ENCODE measurements at places on chromosomes 11 and 22.

DNA sequence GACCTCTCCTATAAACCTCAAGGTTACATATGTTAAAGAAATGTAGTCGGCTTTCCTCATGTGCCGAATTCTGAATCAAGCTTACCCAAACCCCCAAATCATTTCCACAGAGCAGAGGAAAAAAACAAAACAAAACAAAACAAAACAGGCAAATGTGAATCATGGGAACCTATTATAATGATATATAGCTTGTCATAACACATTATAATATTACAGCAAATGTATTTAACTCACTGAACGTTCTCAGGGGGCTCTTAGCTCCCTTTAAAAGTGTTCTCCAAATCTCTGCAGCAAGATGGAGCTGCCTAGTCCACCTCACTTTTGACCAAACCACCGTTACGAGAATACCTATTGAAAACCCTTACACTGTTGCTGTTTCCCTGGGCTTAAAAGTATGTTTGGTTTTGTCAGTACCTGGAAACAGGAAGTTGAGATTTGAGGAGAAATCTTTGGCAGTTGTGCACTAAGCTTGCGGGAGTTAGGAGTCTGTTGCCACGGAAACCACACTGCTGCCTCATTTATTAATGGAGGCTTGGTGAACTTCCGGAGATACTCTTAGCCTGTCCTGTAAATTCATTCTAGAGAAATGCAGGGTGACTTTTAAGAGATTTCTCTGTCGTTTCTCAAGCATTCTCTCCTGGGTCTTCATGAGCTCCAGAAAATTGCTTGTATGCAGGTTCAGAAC lies 167.0 kb upstream of the RASSF10 start:
- DNase-seq: peak; percentile 64

DNA sequence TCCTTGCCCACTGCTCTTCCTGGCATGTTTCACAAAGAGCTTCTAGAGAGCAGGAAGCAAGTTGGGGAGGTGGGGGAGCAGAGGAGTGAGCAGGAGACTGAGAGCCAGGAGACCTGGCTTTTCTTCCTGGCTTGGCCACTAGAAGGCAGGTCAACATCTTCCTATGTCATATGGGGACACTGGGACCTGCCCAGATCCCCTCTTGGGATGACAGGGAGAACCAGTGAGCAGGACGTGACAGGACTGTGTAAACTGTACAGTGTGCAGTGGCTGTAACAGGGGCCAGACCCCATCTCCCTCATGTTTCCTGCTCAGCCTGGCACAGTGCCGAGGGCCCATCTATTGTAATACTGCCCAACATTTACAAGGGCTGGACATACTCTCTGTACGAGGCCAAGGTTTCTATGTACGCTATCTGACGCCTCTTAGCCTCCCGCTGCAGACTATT lies 29.4 kb downstream of the GDPD5 start:
- DNase-seq: no peak

DNA sequence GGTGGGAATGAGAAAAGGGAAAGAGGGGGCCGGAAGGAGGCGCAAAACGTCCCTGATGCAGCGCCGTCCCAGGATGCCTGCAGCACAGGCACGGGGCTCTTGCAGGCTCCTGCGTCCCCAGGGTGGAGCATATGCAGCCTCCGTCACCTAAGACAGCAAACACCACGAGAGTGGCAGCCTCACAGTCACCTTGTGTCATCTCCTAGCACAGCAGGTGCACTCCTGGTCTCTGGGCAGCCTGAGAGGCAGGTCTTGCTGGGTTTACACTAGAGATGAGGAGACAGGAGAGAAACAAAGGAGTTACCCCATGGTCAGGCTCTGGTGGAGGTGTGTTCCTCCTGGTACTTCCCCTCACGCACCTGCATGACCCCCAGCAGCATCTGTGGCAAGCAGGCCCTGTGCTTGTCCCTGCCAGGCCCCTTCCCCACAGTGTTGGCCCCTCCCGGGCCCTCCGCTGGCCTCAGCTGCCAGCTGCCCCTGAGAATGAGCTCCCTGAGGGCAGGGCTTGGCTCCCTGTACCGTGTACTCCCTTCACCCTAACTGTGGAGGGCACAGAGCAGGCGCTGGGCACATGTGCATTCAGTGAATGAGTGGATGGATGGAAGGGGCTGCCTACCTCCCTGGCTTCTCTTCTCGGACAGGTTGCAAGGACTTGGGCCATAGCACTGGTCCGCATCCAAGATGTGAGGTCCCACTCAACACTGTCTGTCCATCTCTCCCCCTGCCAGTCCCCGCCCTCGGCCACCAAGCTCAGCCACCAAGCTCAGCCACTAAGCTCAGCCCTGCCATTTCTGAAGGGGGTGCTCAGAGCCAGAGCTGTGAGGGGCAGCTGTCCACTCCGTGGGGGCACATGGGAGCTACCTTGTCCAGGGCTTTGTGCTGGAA lies 988.6 kb downstream of the BRD1 start:
- no peak for DNase-seq

- DNase-seq: no peak
Observed at GRCh38 chr11:991711-992307, 44.7 kb downstream of the MUC6 start.

DNA sequence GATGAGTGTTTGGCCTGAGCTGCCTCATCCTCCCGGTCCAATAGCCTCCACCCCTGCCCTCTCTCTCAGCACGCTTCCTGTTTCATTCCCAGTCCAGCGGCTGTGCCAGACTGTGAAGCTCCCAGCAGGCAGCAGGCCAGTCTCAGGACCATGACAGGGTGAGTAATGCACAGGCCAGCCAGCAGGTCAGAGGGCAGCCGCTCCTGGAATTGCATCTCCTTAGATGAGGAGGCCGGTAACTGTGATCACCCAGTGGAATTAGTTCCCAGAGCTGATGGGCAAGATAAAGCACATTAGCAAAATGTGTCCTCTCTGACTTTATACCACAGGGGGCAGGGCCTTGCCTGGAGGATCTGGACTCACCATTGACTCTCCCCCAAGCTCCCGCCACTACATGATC lies 251.2 kb downstream of the ETS1 start:
- no peak for DNase-seq

DNA sequence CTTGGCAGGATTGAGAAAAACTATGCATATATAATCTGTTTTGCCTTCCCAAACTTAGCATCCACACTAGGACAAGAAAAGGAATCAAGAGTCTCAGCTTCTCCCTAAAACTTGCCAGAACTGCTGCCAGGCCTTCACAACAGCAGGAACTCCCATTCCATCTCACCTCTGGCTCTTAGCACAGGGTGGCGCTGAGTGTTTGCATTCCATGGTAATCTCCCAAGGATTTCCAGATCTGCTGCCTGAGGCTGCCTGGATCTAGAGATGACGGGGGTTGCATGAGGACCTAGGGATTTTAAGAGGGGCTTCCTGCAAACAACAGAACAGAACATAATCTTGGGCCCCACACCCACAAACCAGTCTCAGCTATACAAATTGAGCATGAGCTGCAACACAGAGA lies 87.1 kb upstream of the OPCML start:
- DNase-seq: no peak

- no peak for DNase-seq
Observed at GRCh38 chr11:64163951-64164350, 2.0 kb downstream of the MACROD1 start.

GRCh38 chr11:3623121-3623520 lies 18.7 kb downstream of the ART5 start:
- DNase-seq: no peak

- DNase-seq: no peak
Observed at GRCh38 chr22:28172892-28173670, 254.0 kb upstream of the PITPNB start.

- no peak for DNase-seq
Observed at GRCh38 chr22:42194104-42194851, 63.7 kb upstream of the CYP2D6 start.

DNA sequence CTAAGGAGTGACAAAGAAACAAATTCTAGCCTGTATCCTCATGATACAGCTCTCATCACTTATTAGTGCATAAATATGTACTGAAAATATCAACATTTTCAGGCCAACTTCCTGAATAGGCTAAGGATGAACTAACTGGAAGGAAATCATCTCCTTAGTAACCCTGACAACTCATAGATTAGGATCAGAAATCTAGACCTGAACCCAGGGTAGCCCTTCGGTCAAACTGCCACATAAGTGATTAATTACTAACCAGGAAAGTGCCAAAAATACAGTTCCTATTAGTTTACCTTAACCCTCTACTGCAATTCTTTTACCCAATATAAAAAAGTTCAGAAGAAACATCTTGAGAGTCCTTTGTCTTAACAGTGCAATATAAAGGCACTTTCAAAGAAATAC lies 40.0 kb downstream of the AMBRA1 start:
- no peak for DNase-seq

DNA sequence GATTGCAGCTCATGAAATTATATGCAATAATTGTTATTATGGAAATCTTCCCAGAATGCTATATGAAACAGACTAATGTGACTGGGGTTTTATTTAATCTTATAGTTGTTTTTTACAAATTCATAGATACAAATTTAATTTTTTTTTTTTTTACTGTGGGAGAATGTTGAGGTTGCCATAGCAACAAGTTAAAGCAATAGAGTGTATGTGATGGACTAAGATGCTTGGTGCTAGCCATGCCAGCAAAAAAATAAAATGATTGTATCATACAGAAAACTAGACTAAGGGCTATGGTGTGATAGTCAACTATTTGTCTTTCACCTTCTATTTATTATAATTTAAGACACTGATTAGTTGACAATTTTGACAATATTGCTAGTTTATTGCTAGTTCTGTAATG lies 163.2 kb upstream of the BLID start:
- DNase-seq: no peak

GRCh38 chr22:41838842-41839618 lies 6.1 kb downstream of the SREBF2 start:
- no peak for DNase-seq

GRCh38 chr11:96335388-96335787 lies 7.6 kb downstream of the MAML2 start:
- DNase-seq: no peak

DNA sequence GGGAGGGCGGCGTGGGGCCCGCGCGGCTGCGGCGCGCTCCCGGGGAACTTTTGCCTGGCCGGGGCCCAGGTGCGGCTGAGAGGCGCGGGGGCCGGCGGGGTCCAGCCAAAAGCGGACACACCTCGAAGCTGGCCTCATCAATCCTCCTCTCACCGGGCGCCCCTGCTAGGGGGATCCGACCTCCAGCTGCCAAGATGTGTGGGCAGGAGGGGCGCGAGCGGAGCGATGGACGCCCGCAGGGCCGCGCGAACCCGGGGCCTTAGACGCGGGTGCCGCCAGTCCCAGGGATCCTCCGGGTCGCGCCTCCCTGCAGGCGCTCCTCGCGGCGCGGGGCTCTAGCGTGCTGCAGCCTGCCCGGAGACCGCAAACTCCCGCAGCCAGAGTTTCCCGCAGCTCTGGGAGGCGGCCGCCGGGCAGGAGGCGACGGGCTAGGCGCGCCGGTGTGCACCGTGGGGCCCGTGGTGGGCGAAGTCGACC lies 785 bp downstream of the IGSF9B start:
- no peak for DNase-seq

- peak; percentile 87 for DNase-seq
Observed at GRCh38 chr22:17121233-17122195, at the start of gene TMEM121B. Gene TMEM121B (minus strand): TSS chr22:17121360. CDS start chr22:17121127, 233 bp downstream.
